ENCODE measurements at places on chromosomes 12 and 14.

- DNase-seq = no peak
Measured at GRCh38 chr12:12885096-12885792, 6.1 kb upstream of the GPRC5A start.

- DNase-seq = no peak
Measured at GRCh38 chr12:56146492-56147460, 5.6 kb upstream of the MYL6B start.

- DNase-seq = no peak
Measured at GRCh38 chr14:78227248-78228077, 57.3 kb downstream of the NRXN3 start.

DNA sequence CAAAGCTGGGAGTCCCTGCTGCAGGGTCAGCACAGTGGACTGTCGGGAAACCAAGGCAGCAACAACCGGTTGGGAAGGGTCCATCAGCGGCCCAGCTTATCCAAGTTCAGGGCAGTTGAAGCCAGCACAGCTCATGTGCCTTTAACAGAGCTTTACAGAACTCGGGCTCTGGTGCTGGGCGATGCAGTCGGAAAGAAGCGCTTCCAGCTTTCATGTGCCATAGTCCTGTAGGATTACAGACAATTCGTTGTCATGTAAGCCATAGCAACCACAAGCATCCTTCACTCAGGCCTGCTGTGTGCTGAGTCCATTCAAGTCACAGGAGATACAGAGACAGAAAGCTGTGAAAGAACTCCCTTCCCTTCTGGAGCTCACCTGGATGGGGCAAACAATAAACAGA is 3.5 kb upstream of the FAM181A start:
- no peak for DNase-seq

DNA sequence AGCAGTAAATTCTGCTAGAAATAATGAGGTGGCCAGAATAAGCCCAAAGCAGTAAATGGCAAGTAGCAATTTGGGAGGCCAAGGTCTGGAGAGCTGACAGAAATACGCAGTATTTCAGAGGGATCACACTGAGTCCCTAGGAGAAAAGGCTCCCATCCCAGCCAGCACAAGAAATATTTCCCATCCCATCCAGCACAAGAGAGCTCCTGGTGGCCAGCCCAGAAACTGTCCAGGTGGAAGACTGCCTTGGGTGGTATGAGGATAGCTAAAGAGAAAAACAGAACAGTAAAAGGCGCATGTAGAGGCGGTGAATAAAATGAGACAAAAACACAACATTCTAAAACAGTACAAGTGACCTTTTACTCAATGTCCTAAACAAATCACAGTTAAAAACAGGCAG is 120.7 kb downstream of the HECTD4 start:
- DNase-seq = no peak

All from left hindlimb (tissue), 1 donor.